ENCODE measurements at places on chromosomes 7 and 10.

GRCh38 chr7:78472519-78472918 lies 673.9 kb downstream of the PHTF2 start:
- peak; percentile 87 for DNase-seq

DNA sequence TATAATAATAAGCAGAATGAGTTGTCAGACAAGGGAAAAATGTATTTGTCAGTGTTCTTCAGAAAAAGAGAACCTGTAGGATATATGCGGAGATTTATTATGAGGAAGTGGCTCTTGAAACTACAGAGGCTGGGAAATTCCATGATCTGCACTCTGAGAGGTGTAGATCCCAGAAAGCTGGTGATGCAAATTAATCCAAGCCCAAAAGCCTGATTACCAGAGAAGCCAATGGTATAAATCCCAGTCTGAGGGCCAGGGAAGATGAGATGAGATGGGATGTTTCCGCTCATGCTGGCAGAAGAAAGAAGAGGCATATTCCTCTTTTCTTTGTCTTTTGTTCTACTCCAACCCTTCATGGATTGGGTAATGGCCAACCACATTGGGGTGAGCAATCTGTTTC lies 732.8 kb upstream of the IGFBP3 start:
- DNase-seq: no peak

- DNase-seq: no peak
These were observed 18.3 kb downstream of the CLEC2L start for GRCh38 chr7:139541600-139542307.

DNA sequence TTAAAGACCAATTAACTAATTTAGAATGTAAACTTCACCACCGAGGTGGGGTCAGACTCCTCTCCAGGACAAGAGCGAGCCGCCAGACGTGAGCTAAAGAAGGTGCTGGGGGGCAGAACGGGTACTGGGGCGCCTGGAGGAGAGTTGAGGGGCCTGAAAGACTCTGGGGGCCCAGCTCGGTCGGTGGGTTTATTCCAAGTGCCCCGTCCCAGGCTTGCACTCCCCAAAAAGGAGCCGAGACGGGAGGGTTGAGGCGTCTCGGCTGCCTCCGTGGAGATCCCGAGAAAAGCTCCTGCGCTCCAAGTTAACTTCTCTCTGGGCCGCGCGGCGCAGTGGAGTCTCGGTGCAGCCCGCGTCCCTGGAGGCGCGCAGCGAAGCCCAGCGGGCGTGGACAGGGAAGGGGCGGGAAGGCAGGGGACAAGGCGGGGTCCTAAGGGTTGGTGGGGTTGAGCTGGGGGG lies 553.3 kb downstream of the TFEC start:
- DNase-seq: no peak

- no peak for DNase-seq
These were observed 85.5 kb downstream of the ZNRF2 start for GRCh38 chr7:30369879-30370278.

GRCh38 chr10:131773370-131774343 lies 127.2 kb upstream of the PPP2R2D start:
- DNase-seq: no peak

- DNase-seq: peak; percentile 15
These were observed 66.2 kb upstream of the SRPK2 start for GRCh38 chr7:105454921-105455320.

GRCh38 chr10:93081834-93082233 lies 8.1 kb downstream of the CYP26A1 start:
- DNase-seq: no peak

GRCh38 chr7:136594739-136595144 lies 273.7 kb upstream of the CHRM2 start:
- DNase-seq: no peak

- no peak for DNase-seq
These were observed 562.2 kb upstream of the FOXK1 start for GRCh38 chr7:4119848-4120247.

GRCh38 chr10:30531751-30532530 lies 97.6 kb downstream of the LYZL2 start:
- no peak for DNase-seq

- DNase-seq: no peak
These were observed 135.0 kb upstream of the PALS2 start for GRCh38 chr7:24438232-24438631.

GRCh38 chr10:89981891-89982290 lies 280.5 kb downstream of the KIF20B start:
- DNase-seq: peak; percentile 3

GRCh38 chr7:104922182-104923009 lies 91.6 kb upstream of the KMT2E start:
- DNase-seq: peak; percentile 50

- peak; percentile 25 for DNase-seq
These were observed 21.3 kb downstream of the PTPRE start for GRCh38 chr10:127928021-127928806.

DNA sequence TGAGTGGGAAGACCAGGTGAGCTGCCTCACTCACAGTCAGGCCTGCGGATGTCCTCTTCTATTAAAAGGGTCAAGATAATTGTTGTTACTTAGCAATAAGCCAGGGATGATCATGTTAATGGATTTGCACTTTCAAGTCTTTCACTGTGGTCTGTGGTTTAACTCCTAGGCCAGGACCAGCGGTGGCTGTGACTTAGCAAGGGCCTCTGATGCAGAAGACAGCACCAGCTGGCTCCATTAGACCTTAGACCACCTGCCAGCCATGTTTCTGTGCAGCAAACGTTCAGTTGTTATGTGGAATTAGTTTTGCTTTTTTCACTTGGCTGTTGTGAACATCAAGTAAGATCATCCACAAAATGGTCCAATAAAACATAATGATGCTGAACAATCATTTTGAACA lies 537.3 kb downstream of the TNS3 start:
- no peak for DNase-seq

GRCh38 chr7:114823290-114823689 lies 98.6 kb upstream of the MDFIC start:
- DNase-seq: peak; percentile 26

GRCh38 chr10:29329420-29329819 lies 40.5 kb downstream of the LYZL1 start:
- peak; percentile 28 for DNase-seq

DNA sequence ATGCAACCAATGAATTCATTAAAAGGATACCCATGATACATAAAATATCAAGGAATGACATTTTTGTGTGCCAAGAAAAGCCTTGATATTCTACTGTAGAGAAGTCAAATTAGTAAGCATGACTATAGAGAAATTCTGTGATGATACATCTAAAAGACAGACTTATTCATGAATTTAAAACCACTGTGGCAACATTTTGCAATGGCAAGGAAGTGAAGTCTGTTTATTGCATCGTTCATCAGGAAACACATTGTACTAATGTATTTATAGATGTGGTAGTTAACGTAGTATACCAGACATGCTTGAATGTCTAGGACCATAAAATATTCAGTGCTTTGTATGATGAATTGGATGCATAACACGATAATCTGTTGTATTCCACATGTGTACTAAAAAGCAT lies 9.3 kb upstream of the CLEC5A start:
- DNase-seq: no peak

DNA sequence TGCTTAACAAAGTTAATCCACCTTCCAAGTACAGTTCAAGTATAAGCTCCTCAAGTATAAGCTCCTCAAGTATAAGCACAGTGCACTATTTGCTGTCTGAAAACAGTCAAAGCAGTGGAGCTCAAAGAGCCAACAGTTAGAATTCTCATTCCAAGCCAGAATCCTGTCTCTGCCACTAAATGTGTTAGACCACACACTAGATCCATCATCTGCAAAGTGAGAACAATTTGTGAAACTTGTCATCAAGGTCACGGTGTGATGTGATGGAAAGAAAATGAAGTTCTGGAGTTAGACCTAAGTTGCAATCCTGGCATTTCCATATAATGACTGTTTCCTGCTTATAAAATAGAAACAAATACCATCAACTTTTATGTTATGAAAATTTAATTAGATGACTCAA lies 602.5 kb downstream of the TNS3 start:
- DNase-seq: no peak

DNA sequence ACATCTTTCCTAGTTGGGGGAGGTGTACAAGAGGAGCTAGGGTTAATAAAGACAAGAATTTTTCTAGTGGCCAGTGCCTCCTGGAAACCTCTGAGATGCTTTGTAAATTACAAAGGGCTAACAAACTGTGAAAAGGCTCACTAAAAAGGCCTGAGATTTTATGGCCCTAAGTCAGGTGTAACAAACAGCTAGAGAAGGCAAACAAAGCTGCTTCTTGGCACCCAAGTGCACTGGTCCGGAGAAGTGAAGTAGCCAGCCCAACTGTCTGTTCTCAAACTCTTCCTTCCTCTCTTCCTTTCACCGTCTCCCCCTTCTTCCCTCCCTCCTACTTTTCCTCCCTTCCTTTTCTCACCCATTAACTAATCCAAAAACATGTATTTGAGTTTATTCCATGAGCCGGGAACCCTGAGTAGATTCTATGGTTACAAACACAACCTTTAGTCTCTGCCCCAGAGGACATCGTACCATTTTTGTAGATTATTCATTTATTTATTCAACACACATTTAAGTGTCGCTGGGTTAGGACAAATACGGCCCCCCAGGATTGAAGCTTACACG lies 143.4 kb upstream of the PCGF5 start:
- DNase-seq: no peak

- DNase-seq: no peak
These were observed 301.3 kb downstream of the PHTF2 start for GRCh38 chr7:78099715-78100394.

- DNase-seq: peak; percentile 86
These were observed 10.4 kb upstream of the ELFN1 start for GRCh38 chr7:1659696-1660095.

DNA sequence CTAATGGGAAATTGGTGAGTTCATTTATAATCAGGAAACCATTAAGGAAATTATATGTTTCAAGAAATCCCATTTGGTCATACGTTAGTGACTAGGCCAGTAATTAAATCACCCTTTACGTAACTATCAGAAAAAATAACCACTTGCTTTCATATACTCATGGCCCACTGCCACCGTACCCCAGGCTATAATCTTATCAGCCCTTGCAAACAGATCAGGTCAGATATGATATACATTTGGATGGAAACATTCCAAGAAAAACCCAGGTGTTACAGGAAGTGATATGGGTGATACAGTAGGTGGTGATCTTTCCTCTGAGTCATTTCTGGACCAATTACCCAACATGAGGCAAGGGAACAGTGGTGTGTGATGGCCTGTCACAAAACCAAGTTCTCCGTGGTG lies 481.0 kb upstream of the SEMA3A start:
- no peak for DNase-seq

DNA sequence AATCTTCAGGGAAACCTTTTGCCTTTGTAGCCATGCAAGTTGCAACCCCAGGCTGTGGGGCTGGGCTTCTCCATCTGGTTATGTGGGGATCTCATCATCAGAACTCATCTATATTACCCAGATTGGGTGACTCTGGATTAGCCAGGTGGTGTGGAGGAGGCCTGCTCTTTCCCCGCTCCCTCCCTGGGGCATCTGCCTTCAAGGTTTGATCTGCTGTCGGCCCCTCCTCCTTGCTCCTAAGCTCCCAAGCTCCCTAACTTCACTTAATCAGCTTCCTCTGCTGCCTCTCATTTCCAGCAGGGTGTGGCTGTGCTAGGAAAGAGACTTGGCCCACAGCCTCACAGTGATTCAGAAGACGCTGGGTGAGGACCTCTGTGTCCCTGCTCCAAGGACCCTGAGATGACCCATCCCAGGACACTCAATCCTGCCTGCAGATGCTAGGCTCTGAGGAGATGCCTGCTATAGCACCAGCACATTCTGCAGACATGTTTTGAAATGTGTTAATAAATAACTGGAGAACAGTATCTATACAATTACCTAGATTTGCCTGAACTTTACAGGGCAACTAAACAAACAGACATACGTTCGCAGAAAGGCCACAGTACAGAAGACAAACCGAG lies 392.1 kb upstream of the PODXL start:
- peak; percentile 7 for DNase-seq

DNA sequence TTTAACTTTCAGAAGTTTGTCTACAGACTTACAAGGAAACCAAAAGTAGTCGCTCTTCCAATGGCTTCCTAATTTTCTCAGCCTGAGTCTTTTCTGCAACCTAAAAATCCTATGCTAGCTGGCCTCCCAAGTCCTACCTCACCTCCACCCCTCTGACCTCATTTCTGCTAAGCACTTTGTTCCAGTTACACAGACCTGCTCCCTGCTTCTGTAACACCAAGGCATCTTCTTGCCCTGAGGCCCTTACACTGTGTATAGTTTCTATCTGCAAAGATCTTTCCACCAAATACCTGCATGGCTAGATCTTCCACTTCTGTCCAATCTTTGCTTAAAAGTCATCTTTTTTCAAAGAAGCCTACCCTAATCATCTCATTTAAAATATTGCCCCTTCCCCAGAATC lies 1.9 kb upstream of the SNX13 start:
- DNase-seq: no peak

- DNase-seq: no peak
These were observed 207.6 kb downstream of the PHTF2 start for GRCh38 chr7:78006063-78006755.

DNA sequence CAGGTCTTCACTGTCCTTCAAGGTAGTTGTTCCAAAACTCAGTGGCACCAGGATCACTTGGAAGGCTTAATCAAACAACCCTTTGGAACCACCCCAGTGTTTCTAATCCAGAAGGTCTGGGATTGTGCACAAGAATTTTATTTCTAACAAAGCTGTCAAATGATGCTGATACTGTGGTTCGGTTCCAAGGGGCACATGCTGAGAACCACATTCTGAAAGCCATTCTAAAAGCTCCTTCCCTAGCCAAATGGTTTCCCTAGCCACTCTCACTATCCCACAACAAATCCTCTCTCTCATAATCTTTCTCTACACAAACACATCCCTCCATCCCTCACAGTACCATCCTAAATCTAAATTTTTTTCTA lies 52.1 kb downstream of the MACC1 start:
- no peak for DNase-seq

DNA sequence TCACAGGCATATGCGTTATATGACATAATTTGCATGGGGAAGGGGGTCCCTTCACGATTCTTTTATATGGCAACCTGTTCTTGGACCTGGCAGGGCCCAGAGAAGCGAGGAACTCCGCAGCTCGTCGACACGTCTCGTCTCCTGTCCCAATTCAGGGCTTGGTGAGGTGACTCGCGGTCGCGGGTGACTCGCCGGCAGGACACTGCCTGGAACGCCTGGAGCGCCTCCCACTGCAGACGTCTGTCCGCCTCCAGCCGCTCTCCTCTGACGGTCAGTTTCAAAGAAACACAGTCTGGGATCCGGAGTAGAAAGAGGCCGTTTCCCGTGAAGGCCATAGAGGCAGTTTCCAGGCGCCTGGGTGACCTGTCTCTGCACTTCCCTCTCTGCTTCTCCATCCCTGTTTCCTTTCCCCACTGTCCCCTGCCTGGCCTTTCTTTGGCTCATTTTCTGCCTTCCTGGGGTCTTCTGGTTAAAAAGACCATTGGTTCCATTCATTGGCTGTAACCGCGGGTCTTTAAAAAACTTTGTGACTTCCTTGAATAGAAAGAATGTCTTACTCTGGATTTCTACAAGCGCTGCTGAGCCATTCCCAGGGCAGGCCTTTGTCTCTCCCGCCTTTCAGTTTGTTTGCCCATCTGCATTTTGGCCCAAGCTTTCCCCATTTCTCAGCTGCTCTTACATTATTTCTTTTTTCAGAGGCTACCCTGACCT lies 1.2 kb downstream of the UPP1 start:
- DNase-seq: peak; percentile 39

- peak; percentile 69 for DNase-seq
These were observed 19.1 kb upstream of the LEP start for GRCh38 chr7:128221929-128222403.
